ENCODE measurements at places on chromosomes 4 and X.
A peak's percentile ranks its signal among the peaks of the same experiment; 100 is the strongest.

DNA sequence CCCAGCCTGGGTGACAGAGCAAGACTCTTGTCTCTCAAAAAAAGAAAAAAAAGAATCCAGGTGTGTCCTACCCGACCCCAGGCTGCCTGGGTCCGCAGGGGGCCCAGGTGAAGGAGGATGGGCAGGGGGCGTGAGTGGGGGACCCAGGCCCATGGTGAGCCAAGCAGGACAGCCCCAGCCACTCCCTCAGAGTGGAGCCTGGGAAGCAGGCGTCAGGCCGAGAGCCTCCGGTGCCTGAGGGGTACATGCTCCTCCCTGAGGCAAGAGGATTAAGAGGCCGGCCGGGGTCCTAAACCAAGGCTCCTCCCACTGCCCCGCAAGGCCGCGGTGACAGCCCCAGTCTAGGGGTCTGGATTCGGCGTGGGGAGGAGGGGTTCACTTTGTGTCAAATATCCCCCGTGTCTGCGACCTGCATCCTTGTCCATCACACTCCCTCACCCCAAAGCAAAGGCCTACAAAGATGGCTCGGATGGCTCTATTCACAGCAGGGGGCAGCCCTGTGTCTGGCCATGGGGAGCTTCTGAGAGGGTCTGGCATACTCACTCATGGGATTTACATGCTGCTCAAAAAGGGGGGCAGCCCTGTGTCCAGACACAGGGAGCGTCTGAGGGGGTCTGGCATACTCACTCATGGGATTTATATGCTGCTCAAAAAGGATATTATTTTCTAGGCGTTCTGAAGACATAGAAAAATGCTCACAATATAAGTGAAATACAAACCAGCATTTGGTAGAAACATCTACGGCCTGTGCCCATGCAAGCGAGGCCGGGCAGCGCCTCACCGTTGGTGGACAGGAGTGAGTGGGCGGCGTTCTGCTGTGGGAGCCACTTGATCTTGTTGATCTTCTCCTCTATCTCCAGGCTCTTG lies 94.6 kb downstream of the PPP2R2C start:
- DNase-seq, result no peak

GRCh38 chr4:23260511-23260910 lies 567.8 kb downstream of the GBA3 start:
- DNase-seq, result no peak

GRCh38 chr4:1247864-1248244 lies 1.1 kb downstream of the CTBP1 start:
- DNase-seq, result no peak

DNA sequence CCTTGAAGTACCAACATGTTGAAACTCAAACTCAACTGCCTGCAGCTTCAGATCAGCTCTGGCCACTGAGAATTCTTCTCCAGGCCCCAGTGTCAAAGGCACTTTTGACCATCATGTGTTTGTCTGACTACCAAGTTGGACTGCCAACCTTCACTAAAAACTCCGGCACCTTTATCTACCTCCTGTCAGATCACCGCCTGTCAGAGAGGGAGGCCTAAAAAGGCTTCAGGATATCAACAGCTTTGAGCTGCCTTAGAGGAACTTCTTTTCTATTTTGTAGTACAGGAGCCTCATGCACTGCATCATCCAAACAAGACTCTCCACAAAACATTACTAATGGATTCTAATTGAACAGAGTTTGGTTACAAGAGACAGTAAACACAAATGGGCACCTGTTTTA lies 2.8 kb downstream of the ACSL1 start:
- no peak for DNase-seq

GRCh38 chrX:10534611-10535010 lies 85.8 kb downstream of the MID1 start:
- DNase-seq, result no peak

- peak; percentile 5 for DNase-seq
Observed at GRCh38 chr4:2253160-2254084, 8.5 kb downstream of the MXD4 start.

- DNase-seq, result peak; percentile 40
Observed at GRCh38 chrX:48025561-48025960, 18.8 kb downstream of the SPACA5 start.

- DNase-seq, result no peak
Observed at GRCh38 chr4:77360451-77360850, 203.4 kb downstream of the CCNG2 start.

DNA sequence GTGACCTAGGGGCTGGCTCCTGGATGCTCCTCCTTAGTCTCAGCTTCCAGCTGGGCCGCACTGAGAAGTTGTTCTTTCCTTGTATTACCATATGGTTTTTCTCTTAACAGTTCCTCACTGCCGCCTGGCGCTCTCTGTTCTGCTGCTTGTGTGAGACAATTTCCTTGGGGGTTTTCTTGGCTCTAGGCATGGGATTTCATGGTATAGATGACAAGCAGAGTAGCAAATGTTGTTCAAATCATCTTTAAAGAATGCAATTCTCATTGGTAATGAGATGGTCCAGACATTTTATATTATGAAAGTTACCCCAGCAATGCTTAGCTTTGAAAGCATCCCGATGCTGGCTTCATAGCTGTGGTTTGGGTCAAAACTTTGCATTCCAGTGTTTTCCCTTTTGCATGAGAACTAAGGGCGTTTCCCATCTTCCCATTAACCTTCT lies 37.6 kb downstream of the SEPTIN11 start:
- no peak for DNase-seq

DNA sequence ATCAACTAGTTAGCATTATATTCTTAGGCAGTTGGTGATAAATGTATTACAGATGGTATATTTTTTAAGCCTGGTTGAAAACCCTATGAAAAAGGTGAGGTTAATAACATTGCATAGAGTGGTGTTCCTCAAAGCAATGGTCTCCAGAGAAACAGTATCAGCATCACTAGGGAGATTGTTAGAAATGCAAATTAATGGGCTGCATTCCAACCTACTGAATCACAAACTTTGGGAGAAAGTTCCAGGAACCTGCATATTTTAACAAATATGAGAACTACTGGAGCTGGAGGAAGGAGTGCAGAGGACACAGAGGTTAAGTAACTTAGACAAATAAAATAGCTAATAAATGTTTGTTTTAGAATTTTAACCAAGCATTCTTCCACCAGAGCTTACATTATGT lies 166.9 kb upstream of the PCDH10 start:
- no peak for DNase-seq

DNA sequence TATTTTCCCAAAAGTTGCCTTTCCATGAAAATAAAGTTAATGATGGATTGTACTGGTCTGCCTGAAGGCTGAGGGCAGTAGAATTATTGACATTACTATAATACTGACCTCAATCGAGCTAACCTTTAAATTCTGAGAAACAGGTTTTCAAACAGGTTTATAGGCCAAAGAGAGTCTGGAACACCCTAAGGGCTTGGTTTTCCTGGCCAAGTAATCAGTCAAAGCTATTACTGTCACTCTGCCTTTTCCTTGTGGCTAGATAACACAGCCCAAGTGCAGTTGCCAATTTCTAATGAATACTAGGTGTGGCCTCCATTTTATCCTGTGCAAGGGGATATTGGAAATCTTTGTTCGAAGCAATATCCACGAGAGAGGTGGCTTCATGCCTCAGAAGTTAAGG lies 75.2 kb downstream of the INTS12 start:
- no peak for DNase-seq

DNA sequence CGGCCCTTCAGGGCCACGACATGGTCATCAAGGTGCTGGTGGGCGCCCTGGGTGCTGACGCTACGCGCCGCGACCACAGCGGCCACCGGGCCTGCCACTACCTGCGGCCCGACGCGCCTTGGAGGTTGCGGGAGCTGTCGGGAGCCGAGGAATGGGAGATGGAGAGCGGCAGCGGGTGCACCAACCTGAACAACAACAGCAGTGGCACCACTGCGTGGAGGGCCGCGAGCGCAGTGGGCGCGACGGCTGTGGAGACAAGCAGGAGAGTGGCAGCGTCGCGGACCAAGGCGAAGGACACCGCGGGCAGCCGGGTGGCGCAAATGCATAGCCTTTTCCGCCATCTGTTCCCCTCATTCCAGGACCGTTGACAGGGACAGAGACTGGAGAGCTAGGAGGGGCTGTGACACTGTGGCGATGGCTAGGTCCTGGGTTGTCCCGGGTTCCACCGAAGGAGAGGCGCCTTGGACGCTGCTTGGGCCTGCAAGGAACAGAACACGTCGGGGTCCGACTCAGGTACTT lies 919 bp downstream of the SOWAHD start:
- DNase-seq, result no peak

DNA sequence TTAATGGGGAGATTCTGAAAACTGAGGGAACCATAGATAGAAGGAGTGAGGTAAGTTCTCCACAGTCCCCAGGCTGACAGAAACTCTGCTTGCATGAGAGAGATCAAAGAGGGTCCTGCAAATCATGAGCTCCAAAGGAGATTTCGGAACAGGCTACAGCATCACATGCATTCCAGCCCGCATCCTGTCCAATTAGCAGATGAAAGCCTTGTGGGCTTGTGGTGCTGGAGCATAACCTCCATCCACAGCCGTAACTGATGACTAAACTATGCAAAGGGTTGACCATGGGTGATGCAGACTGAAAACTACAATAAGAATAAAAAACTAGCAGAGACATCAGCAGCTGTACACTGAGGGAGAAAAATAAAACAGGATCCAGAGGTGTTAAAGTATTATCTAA lies 654.5 kb downstream of the TLL1 start:
- no peak for DNase-seq

GRCh38 chrX:153870791-153871360 lies 15.1 kb downstream of the L1CAM start:
- DNase-seq, result no peak

Data from activated CD4-positive, alpha-beta memory T cell treated with anti-CD3 and anti-CD28 coated beads for 36 hours (primary cell).